Natural killer cell treated with Interleukin-12 subunit alpha and Interleukin-12 subunit beta and Interleukin-15 and Interleukin-18, amount 100 ng/mL, for 72 hours (primary cell): ENCODE measurements at places on chromosomes 5 and 9. TPM values are rescaled to one million over a fixed set of nuclear protein-coding genes. Genes with fewer than 3 reads are reported as not detected.

GRCh38 chr5:55356896-55357295 lies 49.1 kb downstream of the MTREX start:
- H3K27me3 ChIP-seq, result no peaks in the 10 kb centered on the region
- no peak overlapping the region for H3K4me3 ChIP-seq
- no peak overlapping the region for H3K27ac ChIP-seq
- peaks cover 30% of the 10 kb centered on the region for H3K36me3 ChIP-seq
- H3K4me1 ChIP-seq, result no peaks in the 10 kb centered on the region

DNA sequence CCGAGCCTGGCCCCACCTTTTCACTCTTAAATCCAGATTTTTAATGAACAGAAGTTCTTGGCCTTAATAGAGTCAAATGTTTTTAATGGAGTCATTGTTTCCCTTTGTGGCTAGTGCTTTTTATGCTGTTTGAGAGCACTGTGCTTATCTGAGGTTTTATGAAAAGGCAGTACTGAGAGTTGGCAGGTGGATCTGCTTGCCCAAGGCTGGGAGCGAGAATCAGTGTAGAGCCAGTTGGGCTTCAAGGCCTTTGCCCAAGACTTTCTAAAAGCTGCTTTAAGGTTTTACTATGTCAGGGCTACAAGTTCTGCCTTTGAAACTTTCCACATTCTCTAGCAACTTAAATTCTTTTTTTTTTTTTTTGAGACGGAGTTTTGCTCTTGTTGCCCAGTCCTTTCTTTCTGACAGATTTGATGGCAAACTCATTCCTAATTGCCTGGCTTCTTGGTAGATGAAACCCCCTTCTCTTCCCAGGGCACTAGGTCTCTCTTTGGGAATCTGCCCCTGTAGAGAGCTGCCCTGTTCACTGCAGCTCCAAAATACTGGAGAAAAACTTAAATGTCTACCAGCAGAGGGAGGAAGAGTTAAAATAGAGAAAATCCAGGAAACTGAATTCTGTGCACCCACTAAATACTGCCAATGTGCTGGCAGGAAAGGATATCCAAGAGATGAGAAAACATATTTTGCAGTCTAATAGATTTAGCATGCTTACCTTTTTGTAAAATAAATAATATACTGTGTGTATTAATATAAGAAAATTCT lies 36.9 kb upstream of the CDK20 start:
- H3K36me3 ChIP-seq, result no peaks in the 10 kb centered on the region
- no peak for DNase-seq
- peaks cover 7% of the 10 kb centered on the region for H3K27me3 ChIP-seq
- no peak overlapping the region for H3K4me3 ChIP-seq

The NUTM2F gene
- total RNA-seq, result not detected

The NTNG2 gene
- total RNA-seq, result 11.5 TPM

The OBP2B gene
- not detected for total RNA-seq
